NCI-H82 (cell line): ENCODE measurements at places on chromosomes 16 and 17.

DNA sequence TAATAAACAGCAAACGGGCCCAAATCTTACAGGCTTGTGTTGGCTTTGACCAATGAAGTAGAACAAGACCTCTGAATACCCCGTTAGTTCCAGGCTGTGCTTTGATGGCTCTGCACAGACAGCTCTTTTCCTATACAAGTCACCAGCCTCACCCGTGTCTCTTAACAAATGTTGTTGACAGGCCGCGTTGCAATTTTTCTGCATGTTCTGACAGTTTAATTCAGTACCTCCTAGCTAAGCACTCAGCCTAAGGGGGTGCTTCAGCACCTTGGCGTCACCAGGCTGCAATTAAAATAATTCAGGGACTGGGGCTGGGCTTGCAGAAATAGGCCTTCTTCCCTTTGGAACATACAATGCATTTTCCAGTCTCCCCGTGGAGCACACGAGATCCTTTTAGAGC, 500.1 kb downstream of the MAF start:
- no peak for DNase-seq

DNA sequence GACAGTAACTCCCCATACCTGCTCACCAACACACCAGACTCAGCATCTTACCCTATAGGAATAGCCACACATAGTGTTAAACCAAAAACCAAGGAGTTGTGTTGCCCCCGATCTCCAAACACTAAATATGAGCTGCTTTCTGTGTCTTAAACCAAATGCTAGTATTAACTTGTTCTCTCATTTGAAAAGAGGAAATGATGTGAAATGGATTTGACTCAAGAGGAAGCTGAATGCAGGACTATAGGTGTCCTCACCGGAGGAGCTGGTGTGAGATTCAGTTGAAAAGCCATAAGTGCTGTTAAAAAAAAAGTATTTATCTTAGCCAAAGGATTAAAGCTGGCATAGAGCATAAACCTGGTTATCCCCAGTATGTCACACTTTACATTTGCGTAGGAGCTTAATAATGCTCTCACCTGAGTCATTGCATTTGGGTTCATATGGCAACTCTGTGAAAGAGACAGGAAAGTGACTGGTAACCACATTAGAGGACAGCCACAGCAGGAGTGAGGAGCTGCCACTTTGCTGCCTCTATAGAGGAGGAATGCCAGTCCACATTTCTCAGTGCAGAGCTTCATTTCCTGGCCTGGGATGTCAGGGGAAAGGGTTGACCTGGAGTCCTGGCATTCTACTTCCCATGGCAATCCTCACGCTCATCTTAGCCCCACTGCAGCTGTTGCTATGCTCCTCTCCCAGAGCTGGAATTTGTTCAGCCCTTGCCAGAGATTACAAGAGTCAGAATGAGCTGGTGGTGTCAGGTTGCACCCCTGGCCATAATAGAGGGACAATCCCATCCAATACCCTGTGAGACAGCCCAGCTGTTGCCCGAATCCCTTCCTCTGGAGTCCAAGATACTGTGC, 143.3 kb upstream of the ANKFN1 start:
- peak; percentile 90 for DNase-seq

GRCh38 chr17:17767154-17767869, 69.5 kb downstream of the SREBF1 start:
- peak; percentile 29 for DNase-seq

DNA sequence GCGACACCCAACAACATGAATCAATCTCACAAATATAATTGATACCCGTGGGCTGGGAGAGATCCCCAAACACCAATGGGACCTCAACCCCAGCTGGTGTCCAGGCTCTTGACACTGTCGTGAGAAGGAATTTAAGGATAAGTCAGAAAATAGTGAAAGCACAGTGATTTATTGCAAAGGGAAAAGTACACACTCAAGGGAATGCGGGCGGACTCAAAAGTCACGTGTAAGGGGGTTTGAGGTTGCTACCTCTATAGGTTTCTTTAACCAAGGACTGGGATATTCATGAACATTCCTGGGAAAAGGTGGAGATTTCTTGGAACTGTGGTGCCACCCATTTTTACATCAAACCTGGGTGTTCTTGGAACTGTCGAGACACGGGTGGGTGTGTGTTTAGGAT, 6.3 kb upstream of the ZDHHC7 start:
- DNase-seq = no peak

GRCh38 chr16:48451323-48451722, 66.1 kb upstream of the SIAH1 start:
- DNase-seq = no peak

GRCh38 chr16:89335803-89336485, 118.4 kb downstream of the ZNF778 start:
- DNase-seq = no peak

GRCh38 chr16:9953908-9954570, 228.2 kb downstream of the GRIN2A start:
- no peak for DNase-seq

GRCh38 chr16:13697013-13697412, 222.9 kb upstream of the ERCC4 start:
- no peak for DNase-seq

DNA sequence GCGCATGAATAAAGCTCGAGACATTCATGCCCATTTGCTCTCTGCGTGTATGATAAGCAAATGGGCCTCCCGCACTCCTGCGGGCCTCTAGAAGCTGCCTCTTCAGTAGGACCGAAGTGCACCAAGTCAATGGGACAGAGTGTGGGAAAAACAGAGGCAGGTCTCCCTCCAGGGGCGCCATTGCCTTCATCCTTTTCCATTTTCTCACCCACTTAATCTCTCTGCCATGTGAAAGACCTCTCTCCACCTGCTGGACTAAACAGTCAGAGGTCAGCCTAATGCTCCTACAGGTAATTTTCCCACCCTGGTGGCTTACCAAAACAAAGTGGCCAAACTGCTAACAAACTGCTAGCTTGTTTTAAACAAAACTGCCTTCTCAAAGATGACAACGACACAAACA, 210.9 kb downstream of the ZFHX3 start:
- peak; percentile 11 for DNase-seq

GRCh38 chr17:16593356-16594102, 24.5 kb upstream of the ZNF287 start:
- DNase-seq = no peak

DNA sequence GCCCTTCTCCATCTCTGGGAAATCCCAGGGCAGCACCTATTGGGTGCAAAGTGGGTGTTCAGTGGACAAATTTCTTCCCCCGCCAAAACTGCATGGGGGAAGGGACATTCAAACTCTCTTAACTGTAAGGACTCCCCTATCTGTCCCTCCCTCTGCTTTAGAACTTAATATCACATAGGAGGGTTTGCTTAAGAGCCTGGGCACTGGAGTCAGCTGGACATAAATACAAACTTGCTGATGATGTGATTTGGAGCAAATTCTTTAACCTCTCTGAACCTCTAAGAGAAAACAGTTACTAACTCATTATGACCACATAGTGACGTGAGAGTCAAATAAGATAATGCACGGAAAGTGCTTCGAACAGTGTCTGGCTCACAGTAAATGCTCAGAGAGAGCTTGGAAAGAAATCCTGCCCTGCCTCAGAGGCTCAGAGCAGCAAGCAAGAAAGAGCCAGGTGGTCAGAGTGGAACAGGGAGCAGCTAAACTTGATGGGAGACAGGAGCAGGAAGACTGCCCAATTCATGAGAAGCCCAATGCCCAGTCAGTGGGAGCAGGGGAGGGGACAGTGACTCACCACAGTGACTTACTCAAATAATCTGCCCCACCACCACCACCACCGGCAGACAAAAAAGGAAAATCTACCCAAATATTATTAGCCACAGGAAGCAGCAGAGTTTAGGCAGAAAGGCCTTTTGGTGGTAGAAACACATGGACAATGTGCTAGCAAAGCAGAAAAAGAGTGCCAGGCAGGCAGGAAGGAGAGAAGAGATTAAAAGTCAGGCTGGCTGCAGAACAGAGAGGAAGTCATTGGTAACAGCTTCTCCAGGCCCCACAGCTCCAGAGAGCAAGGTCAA, 23.9 kb upstream of the CCL1 start:
- no peak for DNase-seq

DNA sequence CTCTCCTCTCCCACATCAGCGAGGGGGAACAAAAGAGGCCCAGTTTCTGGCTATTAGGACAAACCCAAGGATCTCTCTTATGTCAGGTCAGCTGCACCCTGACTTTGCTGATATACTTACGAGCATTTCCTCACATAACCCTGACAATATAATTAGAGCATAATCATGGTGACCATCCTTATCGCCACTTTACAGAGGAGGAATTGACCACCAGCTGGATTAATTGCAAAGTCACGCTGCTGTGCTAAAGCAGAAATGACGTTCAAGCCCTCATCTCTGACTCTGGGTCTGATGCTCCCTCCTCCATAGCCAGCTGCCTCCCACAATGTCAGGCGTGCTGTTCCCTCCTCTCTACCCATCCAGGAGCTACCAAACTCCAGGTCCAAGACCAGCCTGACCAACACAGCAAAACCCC, 42.6 kb downstream of the TRARG1 start:
- no peak for DNase-seq

DNA sequence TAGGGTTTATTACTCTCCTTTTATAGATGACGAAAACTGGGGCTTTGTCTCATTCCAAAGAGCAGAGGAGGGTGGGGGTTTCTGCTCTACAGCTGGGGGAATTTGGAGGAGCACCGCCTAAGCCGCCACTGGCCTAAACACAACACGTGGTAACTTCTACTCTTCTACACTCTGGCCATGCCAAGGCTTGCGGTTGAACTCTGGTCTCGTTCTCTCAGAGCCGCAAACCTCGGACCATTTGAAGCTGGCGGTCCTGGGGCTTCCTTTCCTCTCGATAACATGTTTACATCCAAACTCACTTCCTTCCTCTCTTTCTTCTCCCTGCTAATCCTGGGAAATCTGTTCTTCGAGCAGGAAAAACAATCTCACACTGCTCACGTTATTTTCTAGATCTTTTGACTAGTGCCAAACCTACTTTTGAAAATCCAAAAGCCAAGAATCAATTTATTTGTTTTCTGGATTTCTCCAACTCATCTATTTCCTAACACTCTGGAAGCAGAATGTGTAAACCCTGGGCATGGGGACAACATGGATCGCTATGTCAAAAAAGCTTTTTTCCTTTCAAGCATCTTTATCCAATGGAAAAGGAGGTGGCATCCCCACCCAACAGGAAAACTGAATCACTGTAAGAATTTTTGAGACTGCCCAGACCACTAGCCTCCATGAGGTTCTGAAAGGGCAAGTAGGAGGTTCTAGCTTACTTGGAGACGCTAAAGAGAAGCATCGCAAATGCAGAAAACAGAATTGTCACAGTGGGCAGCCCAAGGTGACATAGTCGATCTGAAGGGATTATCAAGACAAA, 13.6 kb upstream of the EEF2K start:
- peak; percentile 81 for DNase-seq

DNA sequence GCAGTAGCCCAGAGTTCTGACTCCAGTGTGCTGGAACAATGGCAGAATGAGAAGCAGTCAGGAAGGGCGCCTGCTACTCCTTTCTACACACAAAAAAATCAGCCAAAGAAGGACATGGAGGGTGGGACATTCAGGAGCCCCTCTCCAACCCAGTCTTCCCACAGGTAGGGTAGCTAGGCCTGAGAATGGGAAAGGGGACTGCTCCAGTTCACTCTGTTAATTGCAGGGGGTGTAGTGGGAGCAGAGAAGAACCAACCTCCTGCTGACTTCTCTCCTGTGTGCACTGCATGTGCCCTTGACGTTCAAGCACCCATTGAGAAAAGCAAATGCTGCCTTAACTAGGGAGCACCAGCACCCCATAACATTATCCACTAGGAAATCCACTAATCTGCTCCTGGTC, 119.1 kb upstream of the IRX6 start:
- DNase-seq = no peak

DNA sequence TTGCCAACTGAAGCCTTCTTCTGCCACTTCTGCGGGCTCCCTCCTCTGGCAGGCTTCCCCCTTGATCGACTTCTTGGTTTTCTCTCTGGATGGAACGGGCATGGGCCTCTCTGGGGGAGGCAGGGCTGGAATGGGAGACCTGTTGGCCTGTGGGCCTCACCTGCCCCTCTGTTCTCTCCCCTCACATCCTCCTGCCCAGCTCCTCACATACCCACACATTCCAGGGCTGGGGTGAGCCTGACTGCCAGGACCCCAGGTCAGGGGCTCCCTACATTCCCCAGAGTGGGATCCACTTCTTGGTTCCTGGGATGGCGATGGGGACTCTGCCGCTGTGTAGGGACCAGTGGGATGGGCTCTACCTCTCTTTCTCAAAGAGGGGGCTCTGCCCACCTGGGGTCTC, 6.5 kb upstream of the LASP1NB start:
- no peak for DNase-seq

DNA sequence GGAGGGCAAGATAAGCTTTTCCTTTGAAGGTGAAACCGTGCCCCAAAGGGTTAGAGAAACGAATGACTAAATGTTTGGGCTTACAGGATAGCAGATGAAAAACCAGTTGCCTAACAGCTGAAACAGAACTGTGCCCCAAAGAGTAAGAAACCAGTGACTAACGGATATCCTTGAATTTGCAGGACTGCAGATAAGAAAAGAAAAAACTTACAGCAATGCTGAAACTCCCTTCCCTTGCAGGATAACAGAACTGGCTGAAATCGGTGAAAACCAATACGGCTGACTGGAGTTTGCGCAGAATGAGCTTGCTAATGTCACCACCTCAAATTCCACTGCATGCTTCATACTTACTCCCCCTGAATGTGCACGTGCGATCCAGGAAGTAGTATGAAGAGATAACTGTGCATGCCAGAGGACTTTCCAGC, 175.2 kb upstream of the NLRP1 start:
- DNase-seq = no peak

- DNase-seq = no peak
Measured at GRCh38 chr17:50051606-50052005, 4.3 kb upstream of the ITGA3 start.

DNA sequence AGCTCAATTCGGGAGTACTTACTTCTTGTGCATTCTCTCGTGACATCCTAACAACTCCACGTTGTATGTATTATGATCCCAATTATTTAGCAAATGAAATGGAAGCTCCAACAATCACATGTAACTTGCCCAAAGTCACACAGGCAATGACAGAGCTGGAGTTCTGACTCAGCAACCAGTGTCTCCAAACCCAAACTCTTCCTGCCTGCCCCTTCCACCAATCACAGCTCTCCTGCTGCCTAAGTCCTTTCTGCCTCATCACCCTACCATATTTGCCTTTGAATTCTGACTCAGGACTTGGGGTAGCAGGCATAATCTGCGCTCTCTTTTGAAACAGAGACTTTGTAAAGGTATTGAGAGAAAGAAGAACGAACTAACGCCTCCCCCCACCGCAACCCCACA, 245.2 kb upstream of the MAF start:
- DNase-seq = no peak

DNA sequence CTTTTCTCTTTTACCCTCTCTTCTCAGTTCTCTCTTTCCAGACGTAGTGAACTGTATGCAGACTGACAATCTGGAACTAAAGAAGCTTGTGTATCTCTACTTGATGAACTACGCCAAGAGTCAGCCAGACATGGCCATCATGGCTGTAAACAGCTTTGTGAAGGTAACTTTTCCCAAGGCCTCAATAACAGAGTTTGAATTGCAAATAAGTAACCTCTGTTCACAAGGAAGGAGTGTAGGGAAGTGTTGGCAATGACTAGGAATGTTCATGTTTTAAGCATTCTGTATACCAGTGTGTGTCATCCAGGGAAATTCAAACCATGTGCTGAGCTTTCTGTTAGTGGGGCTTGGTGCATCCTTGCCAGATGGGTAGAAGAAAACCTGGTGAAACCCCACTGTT, 18.6 kb downstream of the AP2B1 start:
- no peak for DNase-seq

GRCh38 chr16:79181419-79181818, 419.1 kb downstream of the MAF start:
- no peak for DNase-seq

- no peak for DNase-seq
Measured at GRCh38 chr16:34802848-34803599, 1343.6 kb downstream of the TP53TG3F start.

GRCh38 chr16:25097276-25097975, 14.1 kb upstream of the LCMT1 start:
- no peak for DNase-seq
